Cortex of kidney (tissue), 1 donor: ENCODE measurements at places on chromosomes 4 and X.

- DNase-seq: no peak
Observed at GRCh38 chr4:45663003-45663402, 460.9 kb downstream of the GABRG1 start.

DNA sequence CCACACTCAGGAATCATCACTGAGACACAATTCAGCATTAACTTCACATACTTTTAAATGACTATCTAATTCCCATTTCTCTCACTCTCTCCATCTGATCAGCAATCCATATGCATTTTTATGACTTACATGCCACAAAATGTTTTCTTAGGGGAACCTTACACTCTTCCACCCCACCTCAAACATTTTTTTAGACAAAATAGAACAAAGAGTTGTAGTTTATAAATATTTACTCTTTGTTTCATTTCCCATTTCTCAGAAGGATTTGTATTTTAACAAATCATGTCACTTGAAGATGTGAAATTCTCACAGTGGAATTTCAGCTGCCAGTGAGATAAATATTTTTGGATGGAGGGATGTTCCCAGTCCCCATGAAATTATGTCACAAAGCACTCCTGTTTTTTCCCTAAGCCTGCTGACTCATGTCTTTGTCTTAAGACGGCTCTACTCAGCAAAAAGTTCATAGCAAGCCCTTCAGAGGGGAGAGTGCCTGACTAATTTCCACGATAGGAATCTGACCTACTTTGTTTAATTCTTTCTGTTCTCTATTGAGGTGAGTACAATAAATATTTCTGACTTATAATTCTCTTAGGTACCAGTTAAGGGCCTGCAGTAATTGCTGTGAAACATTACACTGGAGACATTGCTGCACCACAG is 257.7 kb downstream of the THOC2 start:
- no peak for DNase-seq

DNA sequence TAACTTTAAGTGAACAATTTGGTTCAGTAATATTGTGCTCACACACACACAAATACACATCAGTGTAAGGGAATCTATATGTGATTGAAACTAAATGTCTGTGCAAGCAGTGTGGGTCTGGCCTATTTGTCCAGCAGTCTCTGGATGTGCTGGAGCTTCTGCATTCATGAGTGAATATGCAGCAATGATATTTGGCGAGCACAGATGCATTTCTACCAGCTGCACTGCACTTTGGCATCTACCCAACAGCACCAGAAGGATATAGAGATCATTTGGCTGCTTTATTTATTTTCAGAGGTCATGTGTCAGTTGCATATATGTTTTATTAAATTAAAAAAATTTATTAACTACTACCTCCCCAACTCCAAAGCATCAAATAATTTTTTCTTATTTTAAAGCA is 613.4 kb upstream of the NR3C2 start:
- no peak for DNase-seq

- DNase-seq: no peak
Observed at GRCh38 chrX:41047878-41048534, 37.2 kb upstream of the USP9X start.

DNA sequence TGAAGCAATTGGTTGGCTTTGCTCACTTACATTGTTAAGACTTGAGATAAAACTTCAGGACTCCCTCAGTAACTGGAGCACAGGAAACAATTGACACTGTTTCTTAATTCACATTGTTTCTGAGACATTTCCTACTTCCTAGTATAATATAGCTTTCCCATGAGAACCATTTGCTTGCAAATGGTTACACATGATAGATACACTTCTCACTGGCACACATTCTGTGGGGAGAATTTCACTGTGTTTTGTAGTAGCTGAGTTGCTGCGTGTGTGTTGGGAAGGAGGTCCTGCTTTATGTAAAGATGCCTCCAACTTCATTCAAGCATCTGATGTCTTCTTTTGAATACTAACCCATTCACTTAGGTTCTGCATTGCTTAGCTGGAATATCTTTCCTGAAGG is 85.3 kb upstream of the SLC4A4 start:
- DNase-seq: no peak

GRCh38 chr4:158996669-158997074 is 106.2 kb upstream of the RAPGEF2 start:
- DNase-seq: no peak

GRCh38 chr4:168388890-168389289 is 70.3 kb upstream of the DDX60 start:
- no peak for DNase-seq

- DNase-seq: no peak
Observed at GRCh38 chr4:152594978-152595925, 59.4 kb upstream of the FBXW7 start.

DNA sequence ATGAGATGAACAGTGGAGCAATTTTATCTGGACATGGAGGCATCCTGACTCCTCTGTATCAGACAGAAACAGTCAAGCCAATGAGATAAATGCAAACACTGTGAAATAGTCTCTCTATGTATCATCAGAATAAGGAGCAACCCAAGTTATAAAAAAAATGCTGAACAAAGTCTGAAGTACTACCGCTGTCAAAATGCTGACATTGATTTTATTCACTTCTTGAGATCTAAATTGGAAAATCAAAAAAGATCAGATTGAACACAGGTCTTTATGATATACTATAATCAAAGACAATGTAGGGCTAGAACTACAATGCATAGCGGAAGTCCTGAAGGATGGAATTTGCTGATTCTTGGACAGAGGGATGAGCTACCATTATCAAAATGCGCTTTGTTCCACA is 76.1 kb downstream of the FTHL17 start:
- no peak for DNase-seq

- no peak for DNase-seq
Observed at GRCh38 chr4:140097572-140097971, 56.4 kb downstream of the MAML3 start.

DNA sequence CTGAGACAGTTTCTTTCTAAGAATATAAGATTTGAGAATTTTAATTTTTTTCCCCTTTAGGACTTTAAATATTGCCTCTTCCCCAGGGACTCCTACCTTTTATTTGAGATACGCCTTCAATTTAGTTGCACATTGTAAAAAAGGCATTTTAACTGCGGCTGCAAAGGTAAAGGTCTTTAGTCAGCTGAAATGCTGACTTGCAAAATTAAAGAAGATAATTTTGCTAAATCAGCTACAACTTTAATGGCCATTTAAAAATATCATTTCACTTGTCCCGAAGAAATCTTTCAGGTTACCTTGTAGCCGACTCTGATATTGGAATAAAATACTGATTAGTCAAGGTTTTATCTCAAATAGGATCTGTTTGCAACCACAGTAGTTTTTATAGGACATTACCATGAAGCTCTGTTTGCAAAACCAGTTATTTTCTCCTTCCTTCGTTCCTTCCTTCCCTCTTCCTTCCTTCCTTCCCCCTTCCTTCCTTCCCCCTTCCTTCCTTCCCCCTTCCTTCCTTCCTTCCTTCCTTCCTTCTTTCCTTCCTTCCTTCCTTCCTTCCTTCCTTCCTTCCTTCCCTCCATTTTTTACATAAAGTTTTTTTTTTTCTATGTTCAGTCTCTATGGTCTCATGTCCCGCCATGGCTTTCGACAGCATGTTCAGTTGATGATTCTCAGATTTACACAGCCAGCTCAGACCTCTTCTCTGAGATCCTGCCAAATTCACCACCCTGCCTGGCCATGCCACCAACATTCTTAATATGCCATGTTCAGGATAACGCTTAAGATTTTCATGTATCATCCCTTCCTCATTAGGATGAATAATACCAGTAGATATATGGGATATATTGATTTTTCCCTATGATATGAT is 405.4 kb upstream of the PRKX start:
- DNase-seq: no peak

GRCh38 chr4:165592386-165592785 is 213.6 kb downstream of the CPE start:
- no peak for DNase-seq

GRCh38 chr4:173547889-173548288 is 17.9 kb upstream of the HAND2 start:
- DNase-seq: no peak

DNA sequence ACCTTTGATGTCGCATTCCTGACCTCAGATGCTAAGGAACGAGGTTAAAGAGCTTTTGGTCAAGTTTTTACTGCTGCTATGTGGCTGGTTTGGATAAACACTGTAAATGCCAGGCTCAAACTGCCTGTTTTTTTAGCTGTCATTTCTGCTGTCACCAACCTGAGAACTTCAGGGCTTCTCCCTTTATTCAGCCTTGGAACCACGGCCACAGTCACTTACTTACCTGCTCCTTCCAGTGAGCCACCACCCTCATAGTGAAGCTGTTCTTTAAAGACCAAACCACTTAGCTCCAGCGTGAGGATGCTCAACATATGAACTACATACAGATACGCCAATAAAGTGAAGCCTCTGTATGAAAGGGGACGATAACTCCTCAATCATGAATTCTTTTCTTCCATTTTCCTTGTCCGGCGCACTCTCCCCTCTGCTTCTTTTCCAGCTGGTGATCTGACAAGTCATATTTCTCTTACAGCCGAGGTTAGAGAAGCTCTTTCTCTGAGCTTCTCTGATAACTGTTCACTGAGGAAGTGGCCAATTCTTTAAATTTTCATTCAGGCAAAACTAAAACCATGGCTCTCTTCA is 152.8 kb upstream of the ANK2 start:
- DNase-seq: no peak

- no peak for DNase-seq
Observed at GRCh38 chr4:154073107-154073822, 284.4 kb upstream of the SFRP2 start.

DNA sequence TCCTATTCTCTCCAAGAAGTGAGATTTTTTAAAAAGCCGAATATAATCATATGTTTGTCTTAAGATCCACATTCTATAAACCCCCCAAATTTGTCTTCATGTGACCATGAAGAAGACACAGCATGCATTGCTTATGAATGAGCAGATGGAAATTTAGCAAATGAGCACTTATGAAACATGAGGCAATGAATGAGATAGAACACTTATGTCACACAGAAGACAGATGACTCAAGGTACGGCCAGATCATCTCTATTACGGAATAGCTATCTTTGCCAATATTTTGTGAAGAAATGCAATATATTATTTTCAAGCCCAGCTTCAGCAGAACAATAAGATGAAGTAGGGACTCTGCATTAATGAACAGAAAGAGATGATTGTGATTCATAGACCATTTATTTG is 21.4 kb downstream of the PHEX start:
- no peak for DNase-seq

- no peak for DNase-seq
Observed at GRCh38 chrX:110044346-110045249, 41.7 kb downstream of the TMEM164 start.

GRCh38 chr4:137597752-137598430 is 65.6 kb upstream of the PCDH18 start:
- DNase-seq: no peak

GRCh38 chr4:21413807-21414370 is 534.7 kb downstream of the KCNIP4 start:
- no peak for DNase-seq

DNA sequence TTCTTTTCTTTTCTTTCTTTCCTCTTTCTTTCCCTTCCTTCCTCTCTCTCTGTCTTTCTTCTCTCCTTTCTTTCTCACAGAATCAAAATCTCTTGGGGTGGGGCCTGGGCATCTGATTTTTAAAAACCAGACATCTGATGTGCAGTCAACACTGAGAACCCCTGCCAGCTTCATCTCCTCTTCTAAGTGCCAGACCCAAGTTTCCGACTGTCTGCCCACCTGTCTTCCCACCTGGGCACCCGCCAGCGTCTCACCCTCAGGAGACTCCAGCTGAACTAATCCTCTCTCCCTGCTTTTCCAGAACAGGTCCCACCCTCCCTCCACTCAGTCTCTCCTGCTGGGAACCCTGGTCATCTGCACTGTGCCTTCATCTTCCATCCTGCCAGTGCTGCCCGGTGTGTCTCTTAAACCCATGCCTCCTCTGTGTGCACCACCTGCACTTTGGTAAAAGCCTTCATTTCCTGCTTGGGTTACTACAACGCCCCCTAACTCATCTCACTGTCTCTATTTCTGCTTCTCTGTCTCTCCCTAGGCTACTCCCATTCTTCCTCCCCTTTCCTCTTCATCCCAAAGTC is 2.8 kb downstream of the SOD3 start:
- DNase-seq: no peak

GRCh38 chr4:26213317-26213716 is 107.5 kb upstream of the RBPJ start:
- no peak for DNase-seq

- no peak for DNase-seq
Observed at GRCh38 chrX:6456196-6456595, 78.7 kb downstream of the VCX3A start.

DNA sequence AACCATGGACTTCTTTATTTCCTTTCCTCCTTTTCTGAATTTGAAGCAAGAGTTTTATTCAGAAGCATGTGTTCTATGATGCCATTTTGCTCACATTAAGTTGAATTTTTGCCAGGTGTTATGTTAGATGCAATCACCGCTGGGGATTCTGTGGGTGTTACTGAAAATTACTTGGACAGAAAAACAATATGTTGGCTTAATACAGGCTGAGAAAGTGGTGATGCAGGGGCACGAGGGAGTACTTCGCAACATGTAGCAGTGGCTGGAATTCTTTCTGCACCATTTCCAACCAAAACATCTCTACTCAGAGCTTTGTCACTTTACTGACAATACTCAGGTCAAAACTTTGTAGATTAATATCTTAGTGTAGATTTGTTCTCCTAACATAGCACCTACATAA is 109.2 kb upstream of the PCDH18 start:
- DNase-seq: no peak
